ENCODE measurements at places on chromosomes 11 and 22.

DNA sequence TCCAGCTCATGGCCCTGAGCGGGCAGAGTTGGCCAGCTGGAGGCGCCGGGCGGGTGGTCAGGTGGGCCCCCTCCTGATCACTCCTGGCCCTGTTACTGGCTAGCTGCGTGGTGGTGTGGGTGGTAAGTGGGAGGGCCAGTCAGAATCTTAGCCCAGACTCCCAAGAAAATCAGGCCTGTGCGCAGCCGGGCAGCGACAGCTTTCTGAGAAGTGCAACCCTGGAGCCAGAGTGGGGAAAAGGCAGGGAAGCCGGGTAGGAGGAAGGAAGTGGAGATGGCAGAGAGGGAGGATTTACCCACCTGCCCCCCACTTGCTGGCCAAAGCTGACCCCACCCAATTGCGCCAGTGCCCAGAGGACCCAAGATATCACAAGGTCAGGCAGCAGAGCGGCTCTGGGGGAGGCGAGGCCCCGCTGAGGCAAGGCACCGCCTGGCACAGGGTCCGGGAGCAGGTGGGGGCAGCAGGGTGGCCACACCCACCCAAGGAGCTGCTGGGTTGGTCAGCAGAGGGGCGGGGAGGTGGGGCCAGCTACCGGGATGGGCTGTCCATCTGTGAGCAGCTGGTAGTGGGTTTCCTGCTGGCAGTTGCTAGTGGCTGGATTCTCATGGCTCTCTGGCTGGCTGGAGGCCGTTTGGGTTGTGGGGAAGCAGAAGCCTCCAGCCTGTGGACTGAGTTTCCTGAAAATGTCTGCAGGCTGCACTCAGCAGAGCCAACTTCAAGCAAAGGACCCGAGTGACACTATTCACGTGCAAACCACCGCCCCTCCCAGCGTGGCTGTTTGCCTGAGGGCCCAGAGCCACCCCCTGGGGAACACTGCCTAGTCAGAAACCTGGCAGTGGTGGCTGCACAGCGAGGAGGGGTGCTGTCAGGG is 196.4 kb downstream of the IGLL1 start:
- no peak for DNase-seq

DNA sequence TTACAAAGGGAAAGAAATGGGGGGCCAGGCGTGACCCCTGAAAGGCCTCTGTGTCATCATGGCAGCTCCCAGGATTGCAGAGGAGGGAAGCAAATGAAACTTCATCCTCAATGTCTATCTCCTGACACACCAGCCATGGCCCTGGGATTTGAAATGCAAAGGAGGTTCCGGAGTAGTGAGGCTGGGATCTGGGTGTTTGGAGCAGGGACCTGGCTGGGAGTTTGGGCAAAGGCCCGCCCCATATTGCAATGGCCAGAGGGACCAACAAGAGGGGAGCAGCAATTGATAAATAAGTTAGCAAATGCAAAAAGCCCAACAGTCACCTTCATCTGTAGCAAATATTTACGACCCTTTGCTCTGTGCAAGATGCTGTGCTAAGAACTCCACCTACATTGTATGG is 77.7 kb upstream of the CCND1 start:
- DNase-seq, result no peak

DNA sequence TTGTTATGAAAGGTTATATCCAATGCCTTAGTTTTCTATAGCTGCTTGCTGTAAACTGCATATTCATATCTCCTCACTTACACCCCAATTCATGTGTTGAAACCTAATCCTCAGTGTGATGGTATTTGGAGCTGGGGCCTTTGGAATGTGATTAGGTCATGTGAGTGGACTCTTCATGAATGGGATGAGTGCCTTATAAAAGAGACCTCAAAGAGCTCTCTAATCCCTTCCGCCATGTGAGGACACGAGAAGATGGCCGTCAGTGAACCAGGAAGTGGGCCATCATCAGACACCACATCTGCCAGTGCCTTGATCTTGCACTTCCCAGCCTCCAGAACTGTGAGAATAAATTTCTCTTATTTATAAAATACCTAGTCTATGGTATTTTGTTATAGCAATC is 79.3 kb downstream of the CYP2R1 start:
- DNase-seq, result no peak

GRCh38 chr11:33533386-33534052 is 167.1 kb downstream of the C11orf91 start:
- no peak for DNase-seq

DNA sequence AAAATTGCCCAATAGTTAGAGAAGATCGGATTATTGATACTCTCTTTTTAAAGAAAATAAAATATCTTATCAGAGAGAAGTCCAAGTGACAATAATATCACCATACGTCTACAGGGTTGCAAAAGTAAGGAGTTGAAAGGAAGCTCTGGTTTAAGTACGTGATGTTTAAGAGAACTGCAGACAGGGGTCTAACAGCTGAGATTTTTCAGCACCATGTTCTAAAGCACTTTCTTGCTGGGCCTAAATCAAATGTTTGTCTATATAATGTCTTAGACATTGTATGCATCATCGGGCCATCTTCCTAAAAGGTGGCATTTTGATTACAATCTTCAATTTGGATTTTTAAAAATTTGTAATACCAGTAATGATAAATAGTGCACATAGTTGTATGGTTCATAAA is 133.3 kb downstream of the RRAS2 start:
- DNase-seq, result no peak

- DNase-seq, result no peak
Observed at GRCh38 chr11:75265851-75266531, 25.4 kb downstream of the TPBGL start.

GRCh38 chr11:94025690-94026394 is 4.7 kb downstream of the HEPHL1 start:
- DNase-seq, result no peak

DNA sequence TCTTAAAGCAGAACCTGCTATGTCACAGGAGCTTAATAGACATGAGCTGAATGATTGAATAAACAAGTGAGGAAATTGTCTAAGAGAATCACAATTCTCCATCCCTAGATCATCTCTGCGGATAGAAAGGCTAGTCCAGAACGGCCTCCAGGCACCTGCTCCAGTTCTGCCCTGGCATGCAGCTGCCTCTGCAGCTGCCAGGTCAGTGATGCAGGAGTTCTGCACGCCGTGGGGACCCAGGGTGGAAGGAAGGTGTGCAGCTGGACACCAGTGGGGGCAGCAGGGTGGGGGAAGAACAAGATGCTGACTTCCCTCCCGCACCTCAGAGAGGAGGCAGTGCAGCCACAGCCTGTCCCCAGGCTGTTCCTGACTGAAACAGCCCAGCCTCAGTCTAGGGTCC is 192.1 kb upstream of the NCAM1 start:
- DNase-seq, result no peak

GRCh38 chr11:78796956-78797355 is 222.3 kb upstream of the NARS2 start:
- no peak for DNase-seq

- no peak for DNase-seq
Observed at GRCh38 chr11:106482917-106483785, 405.7 kb downstream of the AASDHPPT start.

DNA sequence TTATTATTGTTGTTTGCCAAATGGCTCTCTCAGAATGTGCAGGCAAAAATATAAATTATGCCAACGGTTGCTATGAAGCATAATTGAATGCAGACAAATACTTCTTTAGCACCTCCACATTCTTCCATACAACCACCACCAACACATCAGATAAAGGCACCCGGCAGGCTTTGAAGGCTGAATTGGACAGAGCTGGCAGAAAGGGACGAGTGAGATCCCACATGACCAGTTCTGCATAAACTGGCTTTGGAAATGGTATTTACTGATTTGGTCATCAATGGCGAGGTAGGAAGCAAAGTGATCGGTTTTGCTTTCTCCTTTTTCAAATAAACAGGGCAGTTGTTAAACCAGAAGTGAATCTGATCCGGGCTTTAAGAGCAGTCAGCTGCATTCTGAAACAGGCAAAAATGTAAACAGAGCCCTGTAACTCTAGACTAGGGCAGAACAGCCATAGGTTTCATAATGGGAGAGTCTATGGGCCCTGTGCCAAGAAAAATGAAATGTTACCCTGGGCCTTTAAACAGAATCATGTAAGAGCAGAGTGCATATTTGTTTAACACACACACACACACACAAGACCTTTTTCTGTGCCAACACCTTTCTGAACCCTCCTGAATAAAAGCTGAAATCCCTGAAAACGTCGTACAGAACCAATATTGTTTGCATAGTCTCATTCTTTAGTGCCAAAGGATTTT is 97.7 kb downstream of the MPPED2 start:
- no peak for DNase-seq

DNA sequence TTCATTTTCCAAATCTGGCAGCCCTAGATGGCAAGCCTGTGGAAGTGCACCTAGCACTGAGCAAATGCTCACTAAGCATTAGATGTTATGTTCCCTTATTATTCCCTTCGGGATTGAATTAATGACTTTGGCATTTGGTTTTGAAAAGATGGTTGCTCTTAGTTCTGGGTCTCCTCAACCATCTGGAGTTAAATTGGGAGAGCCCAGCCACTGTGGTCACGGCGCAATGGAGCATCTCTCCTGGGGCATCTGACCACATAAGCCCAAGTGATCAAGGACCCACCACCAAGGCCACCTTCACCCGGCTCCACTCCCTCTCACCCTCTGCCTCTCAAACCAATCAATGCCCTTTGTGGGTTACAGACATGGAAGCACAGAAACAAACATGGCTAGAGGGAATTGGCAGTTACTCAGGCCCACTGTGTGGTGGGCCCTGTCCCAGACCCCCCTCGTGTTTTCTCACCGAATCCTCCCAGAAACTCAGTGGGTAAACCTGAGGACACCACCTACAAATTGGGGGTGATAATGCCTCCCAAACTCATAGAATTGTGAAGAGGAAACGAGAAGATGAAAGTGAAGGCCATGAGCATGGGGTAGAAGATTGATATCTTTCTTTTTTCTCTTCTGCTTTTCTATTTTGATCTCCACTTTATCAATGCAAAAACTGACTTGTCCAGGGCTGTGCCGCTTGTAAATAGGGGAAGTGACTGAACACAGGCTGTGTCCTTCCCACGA is 52.2 kb downstream of the IRAG1 start:
- no peak for DNase-seq

DNA sequence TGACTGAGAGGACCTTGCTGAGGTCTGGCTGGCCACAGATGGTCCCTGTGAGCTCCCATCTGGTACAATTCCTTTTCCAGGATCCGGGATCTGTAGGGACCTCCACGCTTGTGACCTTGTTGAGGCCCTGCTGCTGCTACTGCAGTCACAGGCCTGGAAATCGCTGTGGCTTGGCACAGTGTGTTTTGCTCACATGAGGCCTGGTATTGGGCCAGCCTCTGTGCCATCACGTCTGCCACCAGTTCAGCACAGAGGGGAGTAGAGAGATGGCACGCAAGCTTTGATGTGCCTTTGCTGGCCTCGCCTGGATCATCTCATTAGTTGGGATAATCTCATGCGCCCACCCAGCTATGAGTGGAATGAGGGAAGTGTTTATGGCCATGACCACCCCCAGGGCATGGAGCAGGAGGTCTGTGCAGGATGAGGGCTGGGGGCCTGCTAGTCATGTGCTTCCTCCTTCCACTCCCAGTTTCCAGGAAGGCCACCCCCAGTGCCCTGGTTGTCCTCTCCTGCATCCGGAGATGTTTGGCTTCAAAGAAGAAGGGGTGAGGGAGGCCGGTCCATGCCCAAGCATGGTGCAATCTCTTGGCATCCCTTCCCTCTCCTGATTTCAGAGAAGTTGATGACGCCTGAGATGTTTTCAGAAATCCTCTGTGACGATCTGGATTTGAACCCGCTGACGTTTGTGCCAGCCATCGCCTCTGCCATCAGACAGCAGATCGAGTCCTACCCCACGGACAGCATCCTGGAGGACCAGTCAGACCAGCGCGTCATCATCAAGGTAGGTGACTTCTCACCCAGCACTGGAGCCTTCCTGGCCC is 22.4 kb downstream of the DERL3 start:
- DNase-seq, result peak; percentile 95

DNA sequence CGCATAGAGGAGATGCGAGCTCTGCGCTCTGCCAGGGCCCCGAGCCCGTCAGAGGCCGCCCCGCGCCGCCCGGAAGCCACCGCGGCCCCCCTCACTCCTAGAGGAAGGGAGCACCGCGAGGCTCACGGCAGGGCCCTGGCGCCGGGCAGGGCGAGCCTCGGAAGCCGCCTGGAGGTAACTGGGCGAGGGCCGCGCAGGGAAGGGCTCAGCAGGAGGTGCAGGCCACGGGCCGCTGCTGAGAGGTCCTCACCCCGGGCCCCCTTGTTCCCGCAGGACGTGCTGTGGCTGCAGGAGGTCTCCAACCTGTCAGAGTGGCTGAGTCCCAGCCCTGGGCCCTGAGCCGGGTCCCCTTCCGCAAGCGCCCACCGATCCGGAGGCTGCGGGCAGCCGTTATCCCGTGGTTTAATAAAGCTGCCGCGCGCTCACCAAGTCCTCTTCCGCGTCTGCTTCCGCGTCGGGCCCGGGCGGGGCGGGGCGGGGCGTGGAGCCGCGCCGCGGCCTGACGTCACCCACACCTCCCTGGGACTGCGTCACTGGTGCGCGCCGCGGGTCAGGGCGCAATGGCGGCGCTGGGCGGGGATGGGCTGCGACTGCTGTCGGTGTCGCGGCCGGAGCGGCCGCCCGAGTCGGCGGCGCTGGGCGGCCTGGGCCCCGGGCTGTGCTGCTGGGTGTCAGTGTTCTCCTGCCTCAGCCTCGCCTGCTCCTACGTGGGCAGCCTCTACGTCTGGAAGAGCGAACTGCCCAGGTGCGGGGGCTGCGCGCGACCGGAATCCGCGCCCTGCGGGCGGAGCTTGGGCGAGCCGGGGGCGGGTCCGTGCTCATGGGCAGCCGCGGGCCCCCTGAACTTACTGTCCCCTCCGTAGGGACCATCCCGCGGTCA is at the start of gene RCE1:
Gene RCE1 (plus strand): TSS at position 546 of the 880 bp plus-strand sequence. CDS start 15 bp downstream, at position 561.
- peak; percentile 32 for DNase-seq

GRCh38 chr11:11478687-11479086 is 125.6 kb upstream of the CSNK2A3 start:
- DNase-seq, result no peak

DNA sequence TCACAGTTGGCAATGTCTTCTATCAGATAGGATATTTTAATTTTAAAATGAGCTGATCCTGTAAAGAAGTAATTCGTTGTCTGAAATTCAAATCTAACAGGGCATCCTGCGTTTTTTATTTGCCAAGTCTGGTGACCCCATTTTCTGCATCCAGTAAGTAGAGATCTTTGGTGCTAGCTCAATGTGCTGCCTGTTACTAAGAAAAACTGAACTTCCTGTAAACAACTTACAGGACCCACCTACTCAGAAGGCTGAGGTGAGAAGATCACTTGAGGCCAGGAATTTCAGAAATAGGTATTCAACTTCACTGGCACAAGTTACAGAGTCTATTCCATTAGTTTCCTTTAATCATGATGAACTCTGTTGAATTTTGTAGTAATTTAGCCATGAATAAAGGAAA is 4.0 kb downstream of the ARL14EP start:
- no peak for DNase-seq

GRCh38 chr22:26732284-26732683 is 74.9 kb downstream of the MIAT start:
- no peak for DNase-seq

GRCh38 chr22:24423519-24424000 is 3.8 kb upstream of the ADORA2A start:
- DNase-seq, result no peak

DNA sequence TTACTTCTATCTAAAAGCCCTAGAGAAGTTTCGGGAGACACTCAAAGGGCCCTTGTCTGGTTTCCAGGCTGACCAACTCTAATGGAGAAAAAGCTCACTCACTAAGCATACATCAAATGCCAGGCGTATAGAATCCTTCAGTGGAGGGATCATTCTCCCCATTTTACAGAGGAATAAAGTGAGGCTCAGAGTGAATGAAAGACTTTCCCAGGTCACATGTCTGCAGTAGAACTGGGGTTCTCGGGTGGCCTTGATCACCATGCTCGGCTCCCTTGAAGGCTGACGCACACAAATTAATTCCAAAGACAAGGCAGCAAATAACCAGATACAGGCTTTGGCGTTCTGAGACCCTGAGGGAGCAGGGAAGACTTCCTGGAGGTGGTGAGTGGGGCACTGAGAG is 60.0 kb downstream of the THAP12 start:
- no peak for DNase-seq
